ENCODE measurements at places on chromosomes 1 and 21.

DNA sequence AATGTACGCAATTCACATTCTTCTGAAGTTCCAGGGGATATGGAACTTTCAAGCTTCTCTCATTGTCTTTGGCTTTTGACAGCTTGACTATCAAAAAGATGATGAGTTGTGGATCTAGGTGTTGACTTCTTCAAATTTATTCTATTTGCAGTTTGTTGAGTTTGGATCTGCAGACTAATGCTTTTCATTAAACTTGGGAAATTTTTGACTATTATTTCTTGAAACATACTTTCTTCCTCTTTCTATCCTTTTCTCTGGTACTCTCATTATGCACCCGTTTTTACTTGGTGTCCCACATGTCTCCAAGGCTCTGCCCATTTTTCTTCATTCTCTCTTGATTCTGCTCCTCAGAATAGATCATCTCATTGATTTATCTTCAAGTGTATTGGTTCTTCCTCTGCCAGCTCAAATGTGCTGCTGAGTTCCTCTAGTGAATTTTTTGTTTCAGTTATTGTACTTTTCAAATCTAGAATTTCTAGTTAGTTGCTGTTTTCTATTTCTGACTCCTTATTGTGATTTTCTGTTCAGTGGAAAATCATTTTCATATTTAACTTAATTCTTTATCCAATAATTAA, 49.4 kb downstream of the CYP2J2 start:
- DNase-seq: no peak

DNA sequence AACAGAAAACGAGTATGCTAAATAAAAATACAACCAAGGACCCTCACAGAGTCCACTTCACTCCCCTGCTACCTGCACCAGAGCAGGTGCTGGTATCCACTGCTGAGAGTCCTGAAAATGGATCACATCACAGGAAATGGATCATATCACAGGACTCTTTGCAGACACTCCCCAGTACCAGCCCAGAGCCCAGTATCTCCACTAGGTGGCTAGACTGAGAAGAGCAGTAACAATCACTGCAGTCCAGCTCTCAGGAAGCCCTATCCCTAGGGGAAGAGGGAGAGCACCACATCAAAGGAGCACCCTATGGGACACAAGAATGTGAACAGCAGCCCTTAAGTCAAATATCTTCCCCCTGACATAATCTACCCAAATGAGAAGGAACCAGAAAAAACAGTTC, 28.0 kb downstream of the AGBL4 start:
- no peak for DNase-seq

DNA sequence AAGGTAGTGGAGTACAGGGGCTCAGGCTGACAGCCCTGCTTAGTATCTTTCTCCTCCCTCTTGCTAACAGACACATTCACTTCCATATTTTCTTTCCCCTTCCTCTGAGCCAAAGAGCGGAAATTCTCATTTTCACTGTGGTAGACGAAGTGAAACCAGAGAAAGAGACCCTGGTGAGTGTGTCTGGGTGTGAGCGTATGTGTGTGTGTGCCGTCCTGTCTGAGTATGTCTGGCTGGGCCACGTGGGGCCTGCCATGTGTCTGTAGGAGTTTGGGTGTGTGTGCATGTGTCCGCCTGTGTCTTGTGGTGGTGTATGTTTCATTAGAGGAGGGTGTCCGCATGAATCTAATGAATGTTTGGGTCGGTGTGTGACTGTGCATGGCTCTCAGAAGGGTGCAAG, 1.7 kb downstream of the COL8A2 start:
- DNase-seq: no peak

GRCh38 chr1:200751717-200752116, 13.0 kb downstream of the CAMSAP2 start:
- DNase-seq: no peak

- no peak for DNase-seq
These were observed 352.4 kb downstream of the PTBP2 start for GRCh38 chr1:97073936-97074335.

DNA sequence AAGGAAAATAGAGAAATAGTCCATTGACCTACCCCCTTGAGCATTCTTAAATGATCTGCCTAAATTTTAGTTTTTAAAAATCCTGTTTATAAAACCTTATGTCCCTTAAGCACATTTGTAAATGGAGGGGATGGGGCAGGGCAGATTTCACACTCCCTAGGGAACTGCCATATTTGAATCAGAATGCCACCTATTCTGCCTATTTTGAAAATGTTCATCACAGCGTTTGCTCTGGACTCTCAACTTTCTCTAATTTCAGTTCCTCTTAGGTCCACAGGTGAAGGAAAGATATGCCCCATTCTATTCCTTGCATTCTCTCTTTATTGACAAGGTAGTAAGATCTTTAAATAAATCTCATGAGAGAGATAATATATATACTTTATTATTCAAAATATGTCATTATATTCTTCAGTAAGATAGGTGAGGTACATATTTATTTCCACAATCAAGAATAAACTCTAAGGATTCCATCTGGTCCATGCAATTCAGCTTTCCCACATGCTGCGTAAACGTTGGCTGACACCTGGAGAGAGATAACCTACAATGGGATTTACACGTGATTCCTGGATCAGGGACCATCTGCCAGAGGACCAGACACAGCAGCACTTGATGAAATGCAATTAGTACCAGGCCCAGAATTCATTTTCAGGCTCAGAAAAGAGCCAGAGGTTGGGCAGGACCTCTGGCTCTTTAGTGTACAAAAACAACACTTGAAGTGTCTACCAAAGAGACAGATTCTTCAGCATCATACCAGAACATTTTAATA, 1.2 kb upstream of the LPGAT1 start:
- no peak for DNase-seq

DNA sequence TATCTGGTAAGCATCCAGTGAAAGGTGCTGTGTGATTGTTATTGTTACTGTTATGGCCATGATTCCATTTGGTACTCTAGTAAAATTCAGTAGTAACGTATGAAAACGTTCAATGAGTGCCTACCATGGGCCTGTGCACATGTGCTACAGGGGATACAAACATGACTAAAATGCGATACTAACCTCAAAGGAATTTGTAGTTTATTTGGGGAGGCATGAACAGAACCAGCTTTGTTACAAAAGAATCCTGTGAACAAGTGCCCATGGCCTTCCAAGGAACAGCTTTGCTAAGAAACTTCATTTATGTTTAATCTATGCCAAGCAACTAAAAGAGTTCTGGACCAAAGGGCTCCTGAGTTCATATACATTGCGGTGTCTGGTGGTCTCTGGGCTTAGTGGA, 28.7 kb downstream of the PTGFR start:
- DNase-seq: no peak

DNA sequence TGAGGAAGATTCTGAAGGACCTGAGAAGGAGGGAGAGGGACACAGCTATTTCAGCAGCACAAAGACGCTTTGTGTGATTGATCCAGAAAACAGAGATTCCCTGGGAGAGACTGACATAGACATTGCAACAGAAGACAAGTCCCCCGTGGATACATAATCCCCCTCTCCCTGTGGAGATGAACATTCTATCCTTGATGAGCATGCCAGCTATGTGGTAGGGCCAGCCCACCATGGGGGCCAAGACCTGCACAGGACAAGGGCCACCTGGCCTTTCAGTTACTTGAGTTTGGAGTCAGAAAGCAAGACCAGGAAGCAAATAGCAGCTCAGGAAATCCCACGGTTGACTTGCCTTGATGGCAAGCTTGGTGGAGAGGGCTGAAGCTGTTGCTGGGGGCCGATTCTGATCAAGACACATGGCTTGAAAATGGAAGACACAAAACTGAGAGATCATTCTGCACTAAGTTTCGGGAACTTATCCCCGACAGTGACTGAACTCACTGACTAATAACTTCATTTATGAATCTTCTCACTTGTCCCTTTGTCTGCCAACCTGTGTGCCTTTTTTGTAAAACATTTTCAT, 161.3 kb upstream of the SGIP1 start:
- DNase-seq: no peak

GRCh38 chr1:30415171-30415940, 308.0 kb downstream of the MATN1 start:
- no peak for DNase-seq

DNA sequence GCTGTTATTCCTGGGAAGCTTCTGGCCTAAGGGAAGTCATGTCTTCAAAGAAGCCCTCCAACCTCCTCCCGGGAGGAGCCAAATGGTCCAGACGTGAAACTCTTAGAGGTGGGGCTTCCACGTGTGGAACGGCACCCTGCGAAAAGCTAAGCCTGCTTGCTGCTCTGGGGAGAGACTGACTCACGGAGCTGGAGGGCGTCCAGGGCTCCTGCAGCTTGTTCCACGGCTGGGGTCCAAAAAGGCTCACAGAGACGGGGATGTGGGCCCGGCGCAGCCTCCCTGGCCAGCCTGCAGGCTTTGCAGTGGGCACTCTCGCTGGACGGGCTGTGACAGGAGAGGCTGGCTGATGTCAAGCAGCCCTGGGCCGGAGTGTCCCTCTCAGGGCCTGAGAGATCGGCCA, 105.1 kb downstream of the COLGALT2 start:
- no peak for DNase-seq

DNA sequence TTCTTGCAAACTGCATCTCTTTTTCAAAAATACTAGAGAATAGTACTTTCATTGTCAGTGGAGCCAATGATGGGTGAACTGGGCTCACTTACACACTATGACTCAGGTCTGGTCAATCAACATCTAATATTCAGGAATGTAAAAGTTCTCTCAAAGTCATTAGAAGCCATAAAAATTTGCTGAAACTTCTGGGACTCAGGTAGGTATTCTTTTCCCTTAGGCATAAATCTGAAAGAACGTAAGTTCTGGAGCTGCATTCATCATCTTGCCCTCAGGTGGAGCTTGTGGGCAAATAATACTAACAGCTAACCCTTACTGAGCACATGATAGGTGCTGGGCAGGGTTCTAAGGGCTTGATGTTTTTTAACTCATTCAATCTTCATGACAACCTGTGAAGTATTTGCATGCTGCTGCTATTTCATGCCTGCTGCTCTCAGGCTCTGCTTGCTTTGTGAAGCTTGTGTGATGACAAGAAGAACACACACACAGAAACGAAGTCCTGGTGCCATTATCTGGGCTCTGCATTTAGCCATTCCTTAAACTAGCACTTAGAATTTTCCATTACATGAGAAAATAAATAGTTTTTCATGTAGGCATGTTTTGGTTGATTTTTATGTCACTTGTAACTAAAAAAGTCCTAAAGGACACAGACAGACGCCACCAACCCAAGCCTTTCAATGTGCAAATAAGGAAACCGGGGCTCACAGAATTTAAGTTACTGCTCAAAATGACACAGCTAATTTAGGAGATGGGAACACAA, 394.2 kb upstream of the LYPLAL1 start:
- no peak for DNase-seq

DNA sequence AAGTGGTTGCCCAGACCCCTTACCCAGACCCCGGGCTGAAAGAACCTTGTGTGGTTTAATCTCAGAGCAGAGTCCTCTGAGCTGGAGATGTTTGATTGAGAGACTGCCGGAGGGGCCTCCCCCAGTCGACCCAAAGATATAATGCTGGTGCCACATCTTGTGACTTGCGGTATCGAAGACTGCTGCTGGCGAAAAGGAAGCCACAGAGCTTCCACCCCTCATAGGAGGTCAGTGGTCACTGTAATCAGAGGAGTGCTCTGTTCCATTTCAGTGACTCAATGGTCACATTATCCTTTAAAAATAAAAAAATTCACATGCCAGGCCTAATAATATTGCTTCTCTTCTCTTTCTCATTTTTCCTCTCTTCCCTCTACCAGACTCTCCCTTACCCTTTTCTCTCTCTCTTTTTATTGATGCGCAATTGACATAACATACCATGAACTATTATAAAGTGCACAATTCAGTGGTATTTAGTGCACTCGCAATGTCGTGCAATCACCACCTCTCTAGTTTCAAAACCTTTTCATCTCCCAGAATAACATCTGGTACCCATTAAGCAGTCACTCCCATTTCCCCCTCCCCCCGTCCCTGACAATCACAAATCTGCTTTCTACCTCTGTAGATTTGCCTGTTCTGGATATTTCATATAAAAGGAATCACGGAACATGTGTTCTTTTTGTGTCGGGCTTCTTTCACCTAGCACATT, 52.6 kb upstream of the LYST start:
- no peak for DNase-seq

DNA sequence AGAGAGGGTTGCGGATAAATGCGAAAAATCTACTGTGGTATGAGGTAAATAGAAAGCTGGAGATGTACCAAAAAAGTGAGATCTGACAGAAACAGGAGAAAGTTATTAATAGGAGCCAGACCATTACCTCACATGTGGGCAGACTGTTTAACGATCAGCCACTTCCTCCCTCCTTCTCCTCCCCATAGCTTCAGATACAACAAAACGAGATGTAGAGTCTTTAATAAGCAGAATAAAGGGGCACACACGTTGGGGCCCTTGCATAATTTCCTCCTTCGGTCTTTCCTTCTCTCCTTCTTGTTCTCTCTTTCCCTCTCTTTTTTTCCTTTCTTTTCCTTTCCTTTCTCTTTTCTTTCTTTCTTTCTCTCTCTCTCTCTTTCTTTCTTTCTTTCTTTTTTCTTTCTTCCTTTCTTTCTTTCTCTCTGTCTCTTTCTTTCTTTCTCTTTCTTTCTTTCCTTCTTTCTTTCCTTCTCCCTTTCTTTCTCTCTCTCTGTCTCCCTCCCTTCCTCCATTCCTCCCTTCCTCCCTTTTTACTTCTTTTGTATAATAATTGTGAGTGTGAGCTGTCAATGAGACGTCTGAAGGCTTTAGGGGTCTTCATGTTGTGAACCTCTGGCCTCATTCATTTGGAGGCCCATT, 242.1 kb downstream of the GRIK1 start:
- no peak for DNase-seq

GRCh38 chr21:34808569-34809204, 139.9 kb downstream of the CLIC6 start:
- no peak for DNase-seq

DNA sequence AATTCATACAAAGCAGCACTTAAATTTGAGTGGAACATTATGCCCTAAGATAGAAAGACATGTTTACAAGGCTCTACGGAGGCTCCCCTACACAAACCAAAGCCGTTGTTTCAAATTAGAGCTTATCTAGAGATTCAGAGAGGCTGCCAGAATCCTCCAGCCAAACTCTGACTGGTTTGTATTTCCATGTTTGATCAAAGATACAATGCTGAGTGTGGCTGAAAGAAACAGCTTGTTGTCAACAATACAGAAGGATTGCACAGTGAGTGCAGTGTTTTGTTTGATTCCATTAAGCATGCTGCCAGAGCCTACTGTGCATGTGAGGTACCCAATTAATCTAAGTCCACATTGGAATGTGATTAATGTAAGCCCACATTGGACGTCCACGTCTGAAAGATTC, 402.7 kb downstream of the DISC1 start:
- no peak for DNase-seq
